ENCODE measurements at places on chromosomes 12 and 14. TPM values are rescaled to one million over a fixed set of nuclear protein-coding genes. Genes with fewer than 3 reads are reported as not detected.
A peak's percentile ranks its signal among the peaks of the same experiment; 100 is the strongest.

DNA sequence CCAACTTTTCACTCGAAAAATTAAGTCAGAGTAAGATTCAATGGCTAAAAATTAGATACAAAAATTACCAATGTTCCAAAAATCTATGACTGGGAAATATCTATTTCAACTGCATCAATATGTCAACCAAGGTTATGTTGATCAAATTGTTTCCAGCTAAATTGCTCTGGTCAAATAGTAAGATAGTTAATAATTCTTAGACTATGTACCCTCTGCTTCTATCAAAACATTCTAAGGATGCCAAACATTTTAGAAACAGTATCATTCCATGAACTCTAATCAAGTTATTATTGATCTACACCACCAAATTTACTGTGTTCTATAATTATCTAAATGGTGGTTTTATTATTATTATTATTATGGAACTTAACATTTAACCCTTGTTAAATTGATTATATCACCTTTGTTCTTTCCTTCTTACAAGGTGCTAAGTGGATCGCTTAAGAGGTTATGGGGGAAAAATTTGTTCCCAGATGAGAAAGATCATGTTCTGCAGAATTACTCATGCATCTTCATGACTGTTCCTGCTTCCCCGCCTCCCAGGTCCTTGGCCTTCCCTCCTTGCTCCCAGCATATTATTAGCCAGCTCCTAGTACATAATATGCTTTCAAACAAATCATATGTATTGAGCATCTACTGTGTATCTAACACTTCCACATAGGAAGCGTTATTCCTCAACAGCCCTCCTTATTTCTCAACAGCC, 240.5 kb upstream of the KRR1 start:
- no peak overlapping the region for H3K27ac ChIP-seq
- peaks cover 11% of the 10 kb centered on the region for H3K4me1 ChIP-seq
- no peak overlapping the region for H3K4me3 ChIP-seq
- H3K36me3 ChIP-seq, result no peaks in the 10 kb centered on the region

DNA sequence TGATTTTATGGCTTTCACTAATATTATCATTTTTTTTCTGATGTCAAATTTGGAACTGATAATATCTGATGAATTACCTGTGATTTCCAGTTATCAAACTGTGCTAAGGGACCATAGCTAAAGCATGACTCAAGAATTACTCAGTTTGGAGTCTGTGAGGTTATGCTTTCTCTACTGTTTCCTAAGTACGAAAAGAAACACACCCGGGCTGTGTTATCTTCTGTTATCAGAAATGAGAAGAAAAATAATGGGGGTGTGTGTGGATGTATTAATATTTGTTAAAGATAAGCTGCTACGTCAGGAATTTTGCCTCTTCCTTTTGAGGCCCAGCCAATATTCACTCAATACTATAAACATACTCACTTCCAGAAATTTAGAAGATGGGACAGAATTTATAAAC, 1401.9 kb upstream of the FLRT2 start:
- H3K27ac ChIP-seq, result no peak overlapping the region
- no peaks in the 10 kb centered on the region for H3K4me1 ChIP-seq
- no peaks in the 10 kb centered on the region for H3K27me3 ChIP-seq
- H3K4me3 ChIP-seq, result no peak overlapping the region

DNA sequence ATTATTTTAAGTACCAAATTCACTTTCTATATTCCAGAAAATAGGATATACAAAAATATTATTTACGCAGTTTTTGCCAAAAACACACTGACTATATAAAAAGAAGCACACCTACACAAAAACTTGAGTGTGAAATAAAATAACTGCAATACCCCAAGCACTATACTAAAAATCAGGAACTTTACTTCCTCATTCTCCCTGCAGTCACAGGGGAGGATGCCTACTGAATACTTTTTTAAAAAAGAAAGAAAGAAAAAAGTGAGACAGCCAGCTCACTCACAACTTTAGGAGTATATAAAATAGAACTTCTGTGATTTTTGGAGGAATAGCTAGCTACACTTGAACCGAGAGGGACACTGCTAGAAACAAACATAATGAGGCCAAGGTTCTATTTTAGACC, 12.2 kb downstream of the RPS6KA5 start:
- H3K36me3 ChIP-seq, result no peaks in the 10 kb centered on the region
- no peak overlapping the region for H3K27ac ChIP-seq
- no peaks in the 10 kb centered on the region for H3K27me3 ChIP-seq
- DNase-seq, result no peak
- no peak overlapping the region for H3K4me3 ChIP-seq

DNA sequence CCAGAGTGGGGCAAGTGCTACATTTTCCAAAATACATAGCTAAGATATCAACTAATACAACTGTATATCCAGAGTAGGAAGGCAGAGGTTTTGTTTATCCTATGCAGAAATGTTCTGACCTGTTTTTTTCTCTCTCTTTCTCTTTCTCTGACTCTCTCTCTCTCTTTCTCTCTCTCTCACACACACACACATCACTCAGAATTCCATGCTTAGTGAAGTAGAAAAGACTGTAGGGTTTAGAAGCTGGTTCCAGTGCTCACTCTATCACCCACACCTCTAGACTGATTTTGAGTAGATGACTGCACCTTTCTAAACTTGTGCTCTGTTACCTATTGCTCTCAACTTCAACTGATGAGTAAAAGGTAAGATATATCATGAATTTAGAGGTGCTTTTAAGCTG, 356.7 kb downstream of the LRIG3 start:
- H3K4me1 ChIP-seq, result no peaks in the 10 kb centered on the region
- H3K36me3 ChIP-seq, result no peaks in the 10 kb centered on the region
- no peak for DNase-seq
- no peak overlapping the region for H3K4me3 ChIP-seq

DNA sequence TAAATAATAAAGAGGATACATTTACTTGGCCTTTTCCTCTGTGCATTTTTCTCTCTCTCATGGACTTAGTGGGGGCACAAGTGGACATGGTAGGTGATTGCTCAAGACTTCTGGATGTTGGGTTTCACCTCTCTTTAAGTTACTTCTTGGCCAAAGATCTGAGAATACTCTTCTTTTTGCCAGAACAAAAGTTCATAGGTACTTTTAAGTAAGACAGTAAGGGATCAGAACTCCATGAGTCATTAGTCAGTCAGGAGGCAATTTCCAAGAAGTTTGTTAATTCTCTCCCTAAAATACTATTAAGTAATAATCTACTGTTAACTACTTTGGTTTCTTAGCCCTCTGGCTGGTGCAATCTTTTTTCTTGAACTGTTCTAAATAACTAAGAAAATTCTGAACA, 84.2 kb downstream of the GRIP1 start:
- H3K4me3 ChIP-seq, result no peak overlapping the region
- DNase-seq, result no peak
- H3K27ac ChIP-seq, result no peak overlapping the region
- H3K4me1 ChIP-seq, result no peaks in the 10 kb centered on the region
- H3K36me3 ChIP-seq, result no peaks in the 10 kb centered on the region

DNA sequence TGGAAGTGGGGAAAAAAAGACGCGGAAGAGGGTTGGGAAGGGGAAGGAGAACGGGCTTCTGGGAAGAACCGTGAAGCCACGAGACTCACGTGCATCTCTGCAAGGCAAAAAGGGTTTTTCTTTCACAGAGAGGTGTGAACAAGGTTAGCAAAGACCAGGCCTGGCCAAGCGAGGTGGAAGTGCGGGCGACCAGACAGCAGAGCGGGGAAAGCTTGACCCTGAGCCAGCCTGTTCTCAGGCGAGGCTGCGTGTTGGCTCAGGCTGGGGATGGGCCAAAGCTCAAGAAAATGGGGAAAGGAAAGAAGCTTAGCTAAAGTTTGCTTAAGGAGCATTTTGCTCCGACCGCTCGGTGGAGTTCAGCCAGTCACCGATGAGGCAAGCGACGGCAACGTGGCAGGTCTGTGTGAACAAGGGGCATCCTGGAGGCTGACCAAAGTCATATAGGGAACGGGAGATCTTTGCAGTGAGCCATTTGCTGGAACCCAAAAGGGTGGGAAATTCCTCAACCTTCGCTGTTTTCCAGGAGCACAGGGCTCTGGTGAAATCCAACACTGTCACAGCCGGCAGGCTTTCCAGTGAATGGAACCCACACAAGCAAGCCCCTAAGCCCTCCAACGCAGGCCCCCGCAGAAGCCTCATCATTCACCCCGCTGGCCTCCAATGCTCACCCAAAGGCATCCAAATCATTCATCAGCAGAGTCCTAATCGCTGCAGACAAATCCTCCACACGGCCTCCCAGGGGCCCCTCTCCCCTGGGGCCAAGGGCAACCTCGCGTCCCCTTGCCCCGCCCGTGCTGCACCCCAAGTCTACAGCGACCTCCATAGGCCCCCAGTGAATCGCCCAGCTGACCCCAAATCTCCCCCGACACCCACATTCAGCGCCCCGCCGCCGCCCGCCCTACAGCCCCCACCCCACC, 754 bp downstream of the ZNF605 start:
- DNase-seq, result no peak
- H3K4me3 ChIP-seq, result peak overlapping the region; percentile 76
- H3K27ac ChIP-seq, result peak overlapping the region; percentile 91

DNA sequence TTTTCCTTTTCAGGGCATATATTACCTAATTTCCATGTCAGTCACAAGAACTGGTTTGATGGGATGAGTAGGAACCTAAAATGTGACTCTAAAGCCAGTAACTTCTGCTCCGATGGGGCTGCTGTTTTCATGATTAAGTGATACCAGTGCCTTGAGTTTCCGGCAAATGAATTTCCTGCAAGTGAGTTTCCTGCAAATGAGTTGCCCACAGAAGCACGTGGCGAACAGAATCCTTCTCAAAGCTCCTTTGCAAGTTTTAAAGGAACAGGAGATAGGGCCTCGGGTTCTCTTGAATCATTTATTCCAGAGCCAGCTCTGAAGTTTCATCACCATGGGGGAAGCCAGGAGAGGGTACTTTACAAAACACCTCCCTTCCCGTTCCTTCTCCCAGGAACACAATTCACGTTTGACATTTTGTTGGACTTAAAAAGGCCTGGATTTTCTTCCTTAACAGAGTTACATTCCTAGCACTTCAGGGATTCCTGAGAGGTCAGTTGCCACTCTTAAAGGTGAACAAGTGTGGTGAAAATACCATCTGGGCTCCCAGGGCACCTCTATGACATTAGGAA, 2.2 kb upstream of the PPTC7 start:
- no peak for DNase-seq
- H3K4me3 ChIP-seq, result peak overlapping the region; percentile 90
- H3K4me1 ChIP-seq, result peaks cover 51% of the 10 kb centered on the region
- H3K27me3 ChIP-seq, result no peaks in the 10 kb centered on the region
- no peaks in the 10 kb centered on the region for H3K36me3 ChIP-seq

DNA sequence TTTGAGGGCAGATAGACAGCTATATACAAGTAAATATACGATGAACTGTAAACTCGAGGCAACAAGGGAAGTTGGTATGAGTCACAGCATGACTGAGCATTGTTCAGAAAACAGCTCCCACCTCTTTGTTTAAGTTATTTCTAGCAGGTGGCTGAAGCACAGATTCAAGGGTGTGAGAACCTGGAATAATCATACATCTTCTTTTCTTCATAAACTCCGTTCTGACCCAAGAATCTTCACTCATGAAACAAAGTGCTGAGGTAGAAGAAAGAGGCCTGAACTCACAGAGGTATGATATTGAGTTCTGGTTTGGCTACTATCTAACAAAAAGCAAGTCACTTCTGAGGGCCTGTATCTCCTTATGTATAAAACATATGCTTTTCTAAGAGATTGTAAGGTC, 364.1 kb upstream of the KITLG start:
- no peak for DNase-seq
- H3K27me3 ChIP-seq, result peaks cover 12% of the 10 kb centered on the region
- no peak overlapping the region for H3K27ac ChIP-seq
- no peaks in the 10 kb centered on the region for H3K36me3 ChIP-seq
- H3K4me1 ChIP-seq, result no peaks in the 10 kb centered on the region

GRCh38 chr14:101001311-101002069, 98.0 kb upstream of the RTL1 start:
- no peak for DNase-seq
- no peak overlapping the region for H3K4me3 ChIP-seq
- H3K36me3 ChIP-seq, result no peaks in the 10 kb centered on the region
- peaks cover 45% of the 10 kb centered on the region for H3K27me3 ChIP-seq
- peaks cover 2% of the 10 kb centered on the region for H3K4me1 ChIP-seq
- H3K27ac ChIP-seq, result no peak overlapping the region

- peaks cover 4% of the 10 kb centered on the region for H3K27me3 ChIP-seq
- DNase-seq, result no peak
- H3K27ac ChIP-seq, result no peak overlapping the region
- H3K4me3 ChIP-seq, result no peak overlapping the region
- no peaks in the 10 kb centered on the region for H3K4me1 ChIP-seq
- H3K36me3 ChIP-seq, result no peaks in the 10 kb centered on the region
These were observed 198.5 kb downstream of the SLC25A21 start for GRCh38 chr14:36973806-36974442.

- no peaks in the 10 kb centered on the region for H3K36me3 ChIP-seq
- H3K4me1 ChIP-seq, result peaks cover 14% of the 10 kb centered on the region
- no peak for DNase-seq
- no peaks in the 10 kb centered on the region for H3K27me3 ChIP-seq
These were observed 9.5 kb downstream of the PHETA1 start for GRCh38 chr12:111359231-111359913.

DNA sequence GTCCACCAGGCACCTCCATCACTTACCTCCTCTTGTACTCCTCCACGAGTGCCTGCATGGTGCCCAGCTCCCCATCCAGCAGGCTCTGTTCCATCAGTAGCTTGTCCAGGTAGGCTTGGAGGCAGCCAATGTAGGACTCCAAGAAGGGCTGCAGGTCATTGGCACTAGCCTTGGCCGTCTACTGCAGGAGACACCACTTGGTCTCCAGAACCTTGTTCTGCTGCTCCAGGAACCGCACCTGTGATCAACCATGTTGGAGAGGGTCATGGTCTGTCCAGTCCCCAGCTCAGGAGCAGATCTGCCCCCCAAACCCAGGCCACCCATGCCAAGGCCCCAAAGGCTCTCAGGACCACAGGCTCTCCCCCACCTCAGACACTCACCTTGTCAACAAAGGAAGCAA, 23.9 kb downstream of the KRT76 start:
- H3K27me3 ChIP-seq, result peaks cover 9% of the 10 kb centered on the region
- no peak for DNase-seq
- H3K4me3 ChIP-seq, result no peak overlapping the region
- no peak overlapping the region for H3K27ac ChIP-seq

GRCh38 chr12:81224626-81225025, 146.7 kb downstream of the ACSS3 start:
- H3K36me3 ChIP-seq, result no peaks in the 10 kb centered on the region
- no peak for DNase-seq
- no peaks in the 10 kb centered on the region for H3K27me3 ChIP-seq
- H3K4me3 ChIP-seq, result no peak overlapping the region
- H3K4me1 ChIP-seq, result no peaks in the 10 kb centered on the region

- H3K4me3 ChIP-seq, result peak overlapping the region; percentile 85
- peaks cover 15% of the 10 kb centered on the region for H3K4me1 ChIP-seq
- no peak overlapping the region for H3K27ac ChIP-seq
These were observed 715 bp downstream of the CACNB3 start for GRCh38 chr12:48818831-48819590.

GRCh38 chr12:46386877-46387629, 14.5 kb upstream of the SLC38A2 start:
- H3K27me3 ChIP-seq, result no peaks in the 10 kb centered on the region
- peak overlapping the region; percentile 77 for H3K27ac ChIP-seq
- H3K4me3 ChIP-seq, result peak overlapping the region; percentile 61
- no peak for DNase-seq
- peaks cover 80% of the 10 kb centered on the region for H3K4me1 ChIP-seq

GRCh38 chr14:102840771-102841528, 63.7 kb downstream of the TRAF3 start:
- H3K27me3 ChIP-seq, result no peaks in the 10 kb centered on the region
- peaks cover 11% of the 10 kb centered on the region for H3K4me1 ChIP-seq
- no peak overlapping the region for H3K4me3 ChIP-seq
- no peak for DNase-seq
- H3K36me3 ChIP-seq, result no peaks in the 10 kb centered on the region
- H3K27ac ChIP-seq, result no peak overlapping the region

The CLMN gene
- total RNA-seq, result 2.2 TPM

The PTCSC3 gene
- not detected for total RNA-seq

The RNASE9 gene
- total RNA-seq, result not detected

The KCNMB4 gene
- total RNA-seq, result 3.2 TPM

The TMEM260 gene
- 33.3 TPM for total RNA-seq

The DTX1 gene
- total RNA-seq, result 2.8 TPM

Data from naive thymus-derived CD8-positive, alpha-beta T cell (primary cell).